ENCODE measurements at places on chromosomes 2 and 18.

DNA sequence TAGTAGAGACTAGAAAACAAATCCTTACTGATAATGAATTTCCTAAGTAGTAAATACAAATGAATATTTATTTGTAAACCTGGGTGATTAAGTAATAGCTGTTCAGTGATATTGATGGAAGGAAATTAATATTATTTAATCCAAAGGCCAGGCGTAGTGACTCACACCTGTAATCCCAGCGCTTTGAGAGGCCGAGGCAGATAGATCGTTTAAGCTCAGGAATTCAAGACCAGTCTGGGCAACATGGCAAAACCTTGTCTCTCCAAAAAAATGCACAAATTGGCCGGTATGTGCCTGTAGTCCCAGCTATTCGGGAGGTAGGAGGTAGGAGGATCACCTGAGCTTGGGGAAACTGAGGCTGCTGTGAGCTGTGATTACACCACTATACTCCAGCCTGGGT lies 228.2 kb downstream of the NEDD4L start:
- DNase-seq: no peak

- DNase-seq: no peak
These were observed 5.6 kb downstream of the CHST10 start for GRCh38 chr2:100411841-100412292.

GRCh38 chr18:5300476-5301010 lies 5.0 kb upstream of the ZBTB14 start:
- no peak for DNase-seq

DNA sequence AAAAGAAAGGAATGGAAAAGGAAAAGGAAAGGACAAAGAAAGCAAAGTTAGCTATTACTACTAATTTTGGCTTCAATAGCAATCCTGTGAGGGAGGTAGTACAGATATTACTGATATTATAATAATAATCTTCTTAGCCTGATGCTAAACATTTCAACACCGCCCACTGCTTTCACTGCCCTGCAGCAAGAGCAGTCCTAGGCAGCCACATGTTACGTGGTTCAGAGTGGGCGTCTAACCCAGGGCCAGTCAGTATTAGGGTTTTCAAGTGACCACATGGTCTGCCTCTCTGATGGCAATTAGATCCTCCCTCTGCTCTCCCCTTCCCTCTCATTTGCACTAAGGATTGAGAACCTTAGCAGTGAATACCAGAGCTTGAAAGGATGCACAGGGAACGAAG lies 83.7 kb upstream of the ZNF397 start:
- DNase-seq: no peak

DNA sequence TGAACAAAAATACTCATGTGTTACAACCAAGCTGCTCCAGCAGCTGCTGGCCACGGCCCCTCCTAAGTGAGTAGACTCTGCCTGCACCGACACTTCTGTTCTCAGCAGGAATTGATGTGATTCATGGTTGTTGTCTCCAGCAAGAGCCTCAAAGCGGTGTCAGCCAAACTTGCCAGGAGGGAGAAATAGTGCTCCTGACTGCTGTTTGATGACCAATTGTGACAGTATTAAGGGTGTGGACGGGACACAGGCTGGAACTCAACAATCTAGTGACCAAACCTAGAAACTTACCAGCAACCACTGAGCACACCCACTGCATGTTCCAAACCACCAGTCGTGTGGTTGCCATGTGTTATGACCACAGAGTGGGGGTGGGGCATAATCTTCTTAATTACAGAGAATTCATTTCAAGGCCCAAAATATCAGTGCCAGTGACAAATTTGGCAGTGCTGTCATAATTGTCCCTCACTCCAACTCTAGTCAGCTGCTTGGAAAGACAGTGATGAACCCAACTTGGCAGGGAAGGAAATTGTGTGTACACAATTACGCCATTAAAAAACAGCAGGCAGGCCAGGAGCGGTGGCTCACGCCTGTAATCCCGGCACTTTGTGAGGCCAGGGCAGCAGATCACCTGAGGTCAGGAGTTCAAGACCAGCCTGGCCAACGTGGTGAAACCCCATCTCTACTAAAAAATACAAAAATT lies 30.4 kb downstream of the FBLN7 start:
- no peak for DNase-seq

DNA sequence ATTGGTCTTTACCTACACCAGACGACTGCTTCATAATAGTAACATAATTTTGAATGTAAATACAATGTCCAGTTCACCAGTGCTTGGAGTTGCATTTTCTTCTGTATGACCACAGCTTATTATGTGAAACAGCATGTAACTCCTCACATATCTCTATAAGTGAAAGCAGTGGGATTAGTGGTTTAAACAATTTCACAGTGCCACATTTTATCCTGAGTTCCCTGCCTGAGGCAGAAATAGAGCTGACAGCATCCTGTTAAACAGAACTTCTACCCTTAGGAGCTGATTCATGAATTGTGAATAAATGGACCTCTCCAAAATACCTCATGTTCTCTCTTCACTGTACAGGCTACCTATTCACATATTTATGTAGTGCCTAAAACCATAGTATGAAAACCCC lies 542.3 kb upstream of the VWC2L start:
- DNase-seq: no peak

DNA sequence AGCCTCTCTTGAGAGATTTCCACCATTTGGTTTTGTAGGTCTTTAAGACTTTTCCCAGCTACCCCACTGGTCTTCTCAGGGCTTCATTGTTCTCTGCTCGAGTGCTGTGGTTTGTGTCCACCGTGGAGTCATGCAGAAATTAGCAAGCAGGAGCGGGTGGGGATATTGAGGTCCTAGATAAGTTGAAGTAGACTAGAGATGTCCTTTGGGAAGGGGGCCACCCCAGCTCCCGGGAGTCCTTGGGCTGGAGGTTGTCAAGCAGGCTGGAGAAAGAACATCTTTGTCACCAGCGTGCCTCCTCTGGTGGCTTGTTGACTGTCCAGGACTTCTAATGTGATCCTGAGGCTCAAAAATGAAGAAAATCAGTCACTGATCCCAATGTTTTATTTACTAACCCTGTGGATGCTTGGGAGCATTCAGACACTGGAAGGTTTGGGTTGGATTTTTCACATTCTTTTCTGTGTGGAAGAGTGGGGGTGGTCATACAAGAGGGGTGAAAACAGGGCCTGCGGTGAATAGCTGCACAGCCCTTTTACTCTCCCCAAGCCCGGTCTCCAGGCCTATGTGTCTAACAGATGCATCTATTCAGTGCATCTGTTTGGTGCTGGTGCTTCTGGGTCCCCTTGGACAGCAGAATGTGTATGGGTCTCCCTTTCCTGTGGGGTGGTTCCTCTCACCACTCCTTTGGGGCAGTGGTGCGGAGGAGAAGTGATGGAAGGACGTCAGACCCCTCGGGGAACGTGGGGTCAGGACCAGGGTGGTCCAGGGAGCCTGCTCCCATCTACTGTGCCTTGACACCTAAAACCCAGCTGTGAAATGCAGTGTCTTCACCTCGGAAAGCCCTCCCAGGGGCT lies 208.1 kb downstream of the KLHL29 start:
- no peak for DNase-seq

DNA sequence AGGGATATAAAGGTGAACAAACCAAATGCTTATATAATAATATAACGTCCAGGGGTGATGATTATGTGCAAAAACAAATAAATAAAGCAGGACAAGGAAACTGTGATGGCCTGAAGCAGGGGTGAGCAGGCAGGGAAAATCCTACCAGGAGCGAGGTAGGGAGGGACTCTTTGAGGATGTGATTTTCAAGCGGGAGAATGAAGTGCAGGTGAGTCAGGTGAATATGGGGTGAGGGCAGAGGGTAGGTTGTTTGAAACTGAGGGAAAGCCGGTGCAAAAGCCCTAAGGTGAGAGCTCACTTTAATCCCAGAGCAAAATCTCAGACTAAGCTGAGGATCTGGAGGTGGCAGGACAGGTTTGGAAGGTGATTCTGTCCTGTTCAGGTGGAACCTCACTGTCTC lies 40.7 kb downstream of the CYP26B1 start:
- DNase-seq: no peak

GRCh38 chr2:190627448-190628412 lies 21.2 kb upstream of the NAB1 start:
- DNase-seq: no peak

GRCh38 chr2:82256983-82257632 lies 1952.6 kb upstream of the LRRTM1 start:
- DNase-seq: no peak

- DNase-seq: no peak
These were observed 15.5 kb downstream of the CACNB4 start for GRCh38 chr2:152083202-152083875.

DNA sequence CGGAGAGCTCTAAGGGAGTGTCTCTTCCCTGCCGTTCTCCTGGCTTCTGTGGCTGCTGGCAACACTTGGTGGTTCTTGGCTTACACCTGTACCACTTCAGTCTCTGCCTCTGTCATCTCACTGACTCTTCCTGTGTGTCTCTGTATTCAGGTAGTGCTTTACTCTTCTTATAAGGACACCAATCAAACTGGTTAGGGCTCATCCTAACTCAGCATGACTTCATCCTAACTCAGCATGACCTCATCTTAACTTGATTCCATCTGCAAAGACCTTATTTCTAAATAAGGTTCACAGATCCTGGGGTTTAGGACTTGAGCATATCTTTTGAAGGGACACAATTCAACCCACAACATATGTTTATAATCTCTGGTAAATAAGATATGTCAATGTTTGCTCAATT lies 51.6 kb upstream of the DSEL start:
- DNase-seq: no peak

- DNase-seq: no peak
These were observed 55.9 kb downstream of the HS1BP3 start for GRCh38 chr2:20594957-20595356.

GRCh38 chr2:12964904-12965539 lies 248.3 kb downstream of the TRIB2 start:
- no peak for DNase-seq

DNA sequence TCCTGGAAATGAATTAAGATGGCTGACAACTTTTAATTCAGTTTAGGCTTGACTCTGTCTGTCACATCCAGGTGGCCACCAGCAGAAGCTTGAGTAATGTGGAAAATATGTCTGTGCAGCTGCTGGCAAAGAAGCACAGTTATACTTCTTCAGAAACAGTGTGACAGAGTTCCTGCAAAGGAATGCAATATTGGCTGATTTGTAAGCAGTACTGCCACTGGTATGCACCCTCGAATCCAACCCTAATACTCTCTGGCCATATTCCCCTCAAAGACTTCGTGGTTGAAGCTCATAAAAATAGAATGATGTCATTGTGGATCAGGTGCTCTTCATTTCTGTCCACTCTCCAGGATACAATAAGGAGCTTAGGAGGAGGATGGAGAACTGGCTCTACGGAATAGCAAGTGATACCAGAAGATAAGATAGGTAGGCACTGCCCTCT lies 86.2 kb downstream of the METTL8 start:
- no peak for DNase-seq

Data from CD4-positive, alpha-beta T cell treated with Interleukin-4 for 1 hour (primary cell).